Endothelial cell of umbilical vein (primary cell): ENCODE measurements at places on chromosomes 16 and 17.

GRCh38 chr17:48597778-48598631 is 4.4 kb upstream of the HOXB5 start:
- DNase-seq = peak; percentile 65

GRCh38 chr16:84765616-84766580 is 53.9 kb upstream of the CRISPLD2 start:
- DNase-seq = no peak

GRCh38 chr17:15346066-15346595 is 4.7 kb upstream of the TEKT3 start:
- DNase-seq = no peak

DNA sequence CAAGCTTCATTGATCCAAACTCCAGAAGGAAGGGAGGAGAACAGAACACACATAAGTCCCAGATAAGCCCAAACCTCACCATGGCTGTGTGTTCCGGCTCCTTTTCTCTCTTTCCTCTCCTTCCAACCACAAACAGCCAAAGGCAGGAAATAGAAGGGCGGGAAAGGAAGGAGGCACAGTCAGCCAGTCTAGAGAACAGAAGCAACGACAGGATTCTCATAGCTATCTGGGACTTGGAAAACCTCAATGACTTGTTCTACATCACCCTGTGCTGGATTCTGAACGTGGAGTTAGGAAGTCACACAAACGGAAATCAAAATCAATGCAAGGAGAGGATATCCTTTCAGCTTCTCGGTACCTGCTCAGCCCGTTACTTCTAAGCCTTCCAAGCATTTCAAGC is 9.0 kb downstream of the CRK start:
- peak; percentile 82 for DNase-seq

DNA sequence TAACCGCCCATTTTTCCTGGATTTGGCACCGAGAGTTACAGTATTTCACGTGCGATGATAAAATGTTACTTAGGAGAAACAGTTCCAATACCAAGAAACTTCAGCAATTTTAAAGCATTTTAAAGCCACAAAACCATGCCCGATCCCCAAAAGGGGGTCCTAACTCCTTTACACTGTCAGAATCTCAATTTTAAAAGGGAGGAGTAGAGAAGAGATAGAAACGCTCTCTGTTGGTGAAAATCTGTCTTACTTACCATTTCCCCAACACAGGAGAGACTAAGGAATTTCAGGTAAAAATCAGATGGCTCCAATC is 526 bp upstream of the RNASEK start:
- no peak for DNase-seq

DNA sequence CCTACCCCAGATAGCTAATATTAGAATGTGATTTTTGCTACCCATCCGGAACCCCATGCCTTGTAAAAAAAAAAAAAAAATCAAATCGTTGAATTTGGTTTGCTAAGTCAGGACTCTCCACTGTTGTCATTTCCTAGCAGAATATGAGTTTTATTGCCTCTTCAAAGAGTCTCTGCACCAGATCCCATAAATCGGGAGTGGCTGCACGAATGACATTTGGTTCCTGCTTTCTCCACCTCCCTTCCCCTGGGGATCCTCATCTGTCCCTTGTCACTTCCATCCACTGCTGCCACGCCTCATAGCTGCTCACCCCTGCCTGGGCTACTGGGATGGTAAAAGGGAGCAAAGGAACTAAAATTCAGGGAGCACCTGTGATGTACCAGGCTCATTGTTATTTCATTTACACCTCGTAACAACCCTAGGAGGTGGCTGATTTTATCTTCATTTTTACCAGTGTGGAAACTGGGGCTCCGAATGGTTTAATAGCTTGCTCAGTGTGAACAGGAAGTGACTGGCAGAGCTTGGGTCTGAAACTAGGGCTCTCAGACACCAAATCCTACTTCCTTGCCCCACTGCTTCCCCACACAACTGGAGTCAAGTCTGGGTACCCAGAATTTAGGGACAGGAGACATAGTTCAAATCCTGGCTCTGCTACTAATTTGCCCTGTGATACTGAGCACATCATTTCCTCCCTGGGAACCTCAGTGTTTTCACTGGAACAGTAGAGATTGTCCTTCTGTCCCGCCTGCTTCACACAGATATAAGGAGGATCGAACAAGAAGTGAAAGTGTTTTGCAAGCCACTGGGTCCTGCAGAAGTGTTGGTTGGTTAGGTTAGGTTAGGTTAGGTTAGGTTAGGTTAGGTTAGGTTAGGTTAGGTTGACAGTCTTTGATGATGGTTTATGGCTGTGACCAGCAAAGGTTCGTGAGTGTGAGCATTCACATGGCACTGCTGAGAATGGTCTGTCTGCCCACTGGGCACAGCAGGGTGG is 585 bp upstream of the KRT36 start:
- no peak for DNase-seq

DNA sequence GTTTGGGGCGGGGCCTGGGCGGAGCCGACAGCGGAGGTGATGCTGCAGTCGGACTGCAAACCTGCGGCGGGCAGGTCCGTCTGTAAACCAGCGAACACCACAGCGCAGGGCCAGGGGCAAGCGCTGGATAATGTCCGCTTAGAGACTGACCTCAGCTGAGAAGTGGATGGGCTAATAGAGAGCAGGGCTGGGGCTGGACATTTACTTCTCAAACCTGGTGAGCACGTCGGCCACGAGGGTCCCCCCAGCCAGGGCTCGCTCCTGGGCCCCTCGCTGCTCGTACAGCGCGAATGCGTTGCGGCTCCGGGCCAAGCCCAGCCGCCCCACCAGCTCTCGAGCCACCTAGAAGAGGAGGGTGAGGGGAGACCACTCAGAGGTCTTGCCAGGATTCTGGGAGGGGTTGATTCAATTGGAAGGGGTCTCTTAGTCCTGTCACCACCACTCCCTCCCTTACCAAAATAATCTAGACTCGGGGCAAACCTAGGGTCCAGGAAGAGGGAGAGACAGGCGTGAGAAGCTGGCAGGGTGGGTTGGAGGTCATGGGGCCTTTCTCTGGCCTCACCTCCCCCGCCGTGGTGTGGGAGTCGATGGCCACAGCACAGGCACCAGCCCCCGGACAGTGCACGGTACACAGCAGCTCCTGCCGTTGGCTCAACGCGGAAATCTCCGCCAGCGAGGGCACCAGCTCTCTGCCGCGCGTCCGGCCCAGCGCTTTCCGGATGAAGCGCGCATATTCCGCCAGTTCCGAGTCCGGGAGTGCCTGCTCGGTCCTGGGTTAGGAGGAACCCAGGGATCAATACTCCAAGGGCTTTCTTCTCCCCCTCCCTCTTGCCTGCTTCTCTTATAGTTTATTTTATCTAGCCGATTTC is 5.8 kb downstream of the PLEKHH3 start:
- DNase-seq = no peak

- DNase-seq = no peak
These were observed 143.9 kb upstream of the SHISA6 start for GRCh38 chr17:11097121-11097520.

- DNase-seq = no peak
These were observed 30.5 kb downstream of the ADCY7 start for GRCh38 chr16:50296807-50297206.

DNA sequence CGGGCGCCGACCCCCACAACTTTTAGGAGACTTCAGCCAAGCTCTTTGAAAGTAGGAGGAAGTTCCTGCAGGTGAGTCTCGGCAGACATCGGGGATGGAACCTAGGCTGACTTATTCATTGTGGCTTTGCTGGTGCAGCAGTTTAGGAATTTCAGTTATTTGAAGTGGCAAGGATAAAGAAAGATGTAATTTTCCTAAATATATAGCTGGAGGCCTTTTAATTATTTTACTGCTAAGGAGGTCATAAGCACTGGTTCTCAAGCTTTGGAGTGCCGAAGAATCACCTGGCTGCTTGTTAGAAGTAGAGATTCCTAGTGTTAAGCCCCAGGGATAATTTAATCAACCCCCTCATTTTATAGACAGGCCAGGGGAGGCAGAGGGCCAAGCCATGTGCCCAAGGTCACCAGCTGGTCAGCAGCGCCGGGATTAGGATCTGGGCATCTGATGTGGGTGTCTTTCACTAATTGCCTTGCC is 28.9 kb upstream of the BCAR1 start:
- DNase-seq = no peak

GRCh38 chr17:27974531-27975145 is 67.8 kb upstream of the NLK start:
- DNase-seq = no peak

DNA sequence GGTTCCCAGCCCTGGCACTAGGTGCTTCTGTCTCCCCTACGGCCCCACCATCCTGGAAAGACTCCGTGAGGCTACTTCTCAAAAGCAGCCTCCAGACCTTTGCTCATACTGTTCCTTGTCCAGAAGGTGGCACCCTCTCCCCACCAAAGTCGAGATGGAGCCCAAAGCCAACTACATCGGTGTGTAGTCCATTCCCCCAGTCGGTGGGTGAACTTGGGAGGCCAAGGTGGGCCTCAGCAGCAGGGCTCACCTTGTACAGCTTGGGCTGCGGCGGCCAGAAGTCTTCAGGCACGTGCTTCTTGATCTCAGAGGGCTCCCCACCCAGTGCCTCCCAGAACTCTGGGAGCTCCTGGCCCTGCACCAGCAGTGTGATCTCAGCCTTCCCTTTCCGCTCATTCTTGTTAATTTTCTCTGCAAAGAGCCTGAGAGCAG is 10.2 kb downstream of the FLII start:
- DNase-seq = peak; percentile 91

DNA sequence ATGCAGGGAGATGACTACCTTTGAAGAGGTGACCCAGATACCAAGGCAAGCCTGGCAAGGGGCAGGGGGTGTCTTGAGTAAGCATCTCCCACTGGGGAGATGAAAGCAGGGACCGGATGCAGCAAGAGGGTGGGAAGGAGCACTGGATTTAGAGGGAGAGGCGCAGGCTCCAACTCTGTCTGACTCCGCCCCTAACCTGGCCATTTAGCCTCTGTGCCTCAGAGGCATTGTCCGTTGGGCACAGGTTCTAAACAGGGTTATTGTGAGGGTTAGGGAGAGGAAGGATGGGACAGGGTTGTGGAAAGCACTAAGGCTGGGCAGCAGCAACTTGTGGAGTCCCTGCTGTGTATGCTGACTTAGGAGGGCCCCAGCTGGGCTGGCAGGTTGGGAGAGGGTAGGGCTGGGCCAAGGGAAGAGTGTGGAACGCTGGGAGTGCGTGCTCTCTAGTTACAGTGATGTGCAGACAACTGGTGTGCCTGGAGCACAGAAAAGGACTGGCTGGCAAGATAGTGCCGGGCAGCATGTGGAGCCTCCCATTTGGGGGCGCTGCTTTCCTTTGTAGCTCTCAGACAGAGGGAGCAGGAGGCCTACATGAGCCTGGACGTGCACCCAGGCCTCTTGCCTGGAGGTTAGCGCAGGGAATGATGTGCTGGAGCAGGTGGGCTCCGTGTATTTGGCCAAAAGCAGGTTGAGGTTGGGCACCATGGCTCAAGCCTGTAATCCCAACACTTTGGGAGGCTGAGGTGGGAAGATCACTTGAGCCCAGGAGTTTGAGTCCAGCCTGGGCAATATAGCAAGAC is 26.2 kb downstream of the TBX2 start:
- DNase-seq = no peak

GRCh38 chr16:85923153-85924021 is 24.4 kb downstream of the IRF8 start:
- no peak for DNase-seq

- no peak for DNase-seq
These were observed 308.4 kb downstream of the ABCC12 start for GRCh38 chr16:47847220-47847970.

- no peak for DNase-seq
These were observed 23.7 kb downstream of the GPR142 start for GRCh38 chr17:74390680-74391653.

DNA sequence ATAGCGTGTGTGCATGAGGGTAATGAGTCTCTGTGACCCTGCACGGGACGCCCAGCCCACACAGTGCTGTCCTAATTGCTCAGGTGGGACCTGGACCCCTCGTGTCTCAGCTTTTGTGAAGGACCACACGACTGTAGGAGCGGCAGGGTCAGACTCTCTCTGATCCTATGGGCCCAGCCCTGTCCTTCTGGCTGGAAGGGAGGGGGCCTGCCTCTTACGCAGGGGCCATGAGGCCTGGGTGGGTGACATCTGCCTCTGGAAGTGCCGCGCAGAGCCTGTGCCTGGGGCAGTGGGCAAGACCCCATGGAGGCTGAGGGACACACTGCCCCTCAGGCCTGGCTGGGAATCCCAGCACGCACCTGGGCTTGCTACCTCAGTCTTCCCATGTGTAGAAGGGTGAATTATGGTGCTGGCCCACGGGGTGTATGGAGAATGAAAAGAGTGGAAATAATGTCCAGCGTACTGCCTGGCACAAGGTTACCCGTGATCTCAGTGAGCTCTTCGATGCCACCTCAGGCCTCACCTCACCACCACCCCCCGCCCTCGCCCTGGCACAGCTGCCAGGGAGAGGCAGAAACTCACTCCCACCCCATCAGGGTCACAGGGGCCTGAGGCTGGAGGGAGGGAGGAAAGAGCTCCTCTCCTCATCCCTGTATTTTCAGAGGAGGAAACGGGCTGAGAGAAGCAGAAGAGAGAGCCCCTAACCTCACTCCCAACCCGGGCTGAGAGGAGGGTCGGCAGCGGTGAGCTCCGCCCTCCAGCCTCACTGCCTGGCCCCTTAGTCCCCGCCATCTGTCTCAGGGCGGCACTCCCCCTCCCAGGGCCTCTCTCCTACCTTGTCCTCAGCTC is 27.1 kb upstream of the DBNDD1 start:
- DNase-seq = no peak

- DNase-seq = no peak
These were observed 387.1 kb downstream of the XYLT1 start for GRCh38 chr16:17083628-17084027.

- DNase-seq = peak; percentile 59
These were observed 58.6 kb upstream of the TNRC6A start for GRCh38 chr16:24670623-24671454.

DNA sequence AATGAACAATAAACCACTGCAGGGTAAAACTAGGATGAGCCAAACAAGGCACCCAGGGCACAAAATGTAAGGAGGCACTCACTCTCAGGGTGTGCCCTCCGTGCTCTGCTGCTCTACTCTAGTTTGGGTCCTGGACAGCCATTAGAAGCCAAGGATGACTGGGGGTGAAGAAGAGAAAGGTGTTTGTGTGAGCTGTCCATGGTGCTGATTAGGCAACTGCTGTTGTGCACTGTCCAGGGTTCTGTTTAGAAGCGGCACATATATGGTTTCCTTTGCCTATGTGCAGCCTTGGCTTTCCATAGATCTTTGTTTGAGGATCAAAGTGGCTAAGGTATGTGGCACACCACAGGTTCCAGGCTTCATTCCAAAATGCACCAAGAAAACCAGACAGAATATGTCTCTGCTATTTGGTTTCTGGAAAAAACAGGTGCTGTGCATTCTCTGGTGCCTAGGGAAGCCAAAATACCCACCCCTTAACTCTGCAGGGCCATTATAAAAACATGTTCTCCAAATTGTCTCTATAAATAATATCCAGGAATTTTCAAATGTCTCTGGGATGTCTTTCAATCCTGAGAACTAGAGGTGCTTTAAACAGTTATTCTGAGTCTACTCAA is 123.5 kb downstream of the CBLN1 start:
- no peak for DNase-seq

- peak; percentile 41 for DNase-seq
These were observed 21.6 kb downstream of the POLR3E start for GRCh38 chr16:22318690-22319358.

- DNase-seq = no peak
These were observed 135.0 kb downstream of the BRIP1 start for GRCh38 chr17:61728297-61728836.
